Right ventricle myocardium superior (tissue), 1 donor: ENCODE measurements at places on chromosomes 12 and 14. TPM values are rescaled to one million over a fixed set of nuclear protein-coding genes. Genes with fewer than 3 reads are reported as not detected.

Gene REM2
- total RNA-seq, result not detected

Gene BICDL1
- 0.35 TPM for total RNA-seq

- DNase-seq, result no peak
Measured at GRCh38 chr12:89333564-89334252, 18.6 kb downstream of the DUSP6 start.

DNA sequence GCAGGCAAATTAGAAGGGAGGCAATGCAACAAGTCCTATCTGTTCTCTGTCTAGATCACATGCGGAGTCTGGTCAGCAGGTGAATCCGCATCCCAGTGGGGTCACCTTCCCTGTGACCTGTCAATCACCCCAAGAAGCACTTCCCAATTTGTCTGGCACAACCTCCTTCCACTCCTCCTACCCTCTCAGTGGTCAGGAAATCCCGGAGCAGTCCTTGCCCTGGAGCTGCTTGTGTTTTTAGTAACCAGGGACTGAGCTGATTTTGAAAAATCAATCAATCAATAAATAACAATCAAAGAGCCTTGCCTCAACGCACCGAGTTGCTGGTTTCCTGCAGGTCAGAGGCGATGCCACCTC is 572 bp upstream of the ACSS3 start:
- DNase-seq, result peak; percentile 65

DNA sequence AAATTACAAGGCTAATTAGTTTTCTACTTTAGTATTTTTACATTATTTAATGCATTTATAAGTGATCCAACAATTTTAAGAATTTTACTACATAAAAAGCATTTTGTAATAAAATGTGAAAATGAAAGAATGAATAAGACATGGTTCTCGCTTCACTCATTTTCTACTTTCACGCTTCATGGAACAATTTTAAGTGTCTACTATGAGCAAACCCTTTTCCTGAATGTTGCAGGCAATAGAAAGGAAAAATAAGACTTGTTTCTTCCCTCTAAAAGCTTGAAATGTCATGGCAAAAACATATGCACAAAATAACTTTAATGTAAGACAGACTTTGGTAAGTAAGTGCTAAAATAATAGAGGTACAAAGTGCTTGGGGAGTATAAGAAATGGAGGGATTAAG is 205.7 kb upstream of the HMGA2 start:
- DNase-seq, result no peak

- no peak for DNase-seq
Measured at GRCh38 chr14:91232052-91232451, 12.5 kb downstream of the GPR68 start.
